BJ (cell line): ENCODE measurements at places on chromosomes 11 and 22.

DNA sequence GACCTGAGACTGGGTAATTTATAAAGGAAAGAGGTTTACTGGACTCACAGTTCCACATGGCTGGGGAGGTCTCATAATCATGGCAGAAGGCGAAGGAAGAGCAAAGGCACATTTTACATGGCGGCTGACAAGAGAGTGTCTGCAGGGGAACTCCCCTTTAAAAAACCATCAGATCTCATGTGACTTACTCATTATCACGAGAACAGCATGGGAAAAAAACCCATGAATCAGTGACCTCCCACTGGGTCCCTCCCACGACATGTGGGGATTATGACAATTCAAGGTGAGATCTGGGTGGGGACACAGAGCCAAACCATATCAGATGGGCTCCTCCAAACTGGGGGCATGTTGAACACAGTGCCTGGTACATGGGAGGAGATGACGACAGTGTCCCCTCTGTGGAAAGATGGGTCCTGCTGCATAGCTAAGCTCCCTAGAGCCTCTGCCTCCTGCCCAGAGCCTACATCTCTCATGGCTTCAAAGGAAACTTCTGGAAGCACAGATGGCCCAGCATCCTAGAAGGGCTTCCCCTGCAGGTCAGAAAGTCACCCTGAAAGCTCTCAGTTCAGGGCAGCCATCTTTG lies 46.1 kb downstream of the MYEOV start:
- DNase-seq: no peak

DNA sequence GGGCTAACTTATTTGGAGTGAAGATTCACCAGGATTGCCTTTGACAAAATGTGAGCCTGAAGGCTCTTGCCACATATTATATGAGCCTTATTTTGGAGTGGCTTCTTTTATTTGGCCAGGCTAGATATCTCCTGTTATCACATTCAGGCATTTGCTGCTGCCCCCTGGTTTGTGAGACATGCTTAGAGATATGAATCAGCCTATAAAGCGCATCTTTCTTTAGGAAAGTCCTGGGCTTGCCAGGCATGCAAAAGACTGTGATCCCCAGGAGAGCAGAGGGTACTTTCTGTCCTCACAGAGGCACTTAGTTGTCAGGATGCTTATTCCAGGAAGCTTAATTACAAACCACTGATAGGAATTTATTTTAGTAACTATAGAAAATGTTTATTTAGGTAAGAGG lies 333.3 kb downstream of the FAT3 start:
- DNase-seq: no peak

DNA sequence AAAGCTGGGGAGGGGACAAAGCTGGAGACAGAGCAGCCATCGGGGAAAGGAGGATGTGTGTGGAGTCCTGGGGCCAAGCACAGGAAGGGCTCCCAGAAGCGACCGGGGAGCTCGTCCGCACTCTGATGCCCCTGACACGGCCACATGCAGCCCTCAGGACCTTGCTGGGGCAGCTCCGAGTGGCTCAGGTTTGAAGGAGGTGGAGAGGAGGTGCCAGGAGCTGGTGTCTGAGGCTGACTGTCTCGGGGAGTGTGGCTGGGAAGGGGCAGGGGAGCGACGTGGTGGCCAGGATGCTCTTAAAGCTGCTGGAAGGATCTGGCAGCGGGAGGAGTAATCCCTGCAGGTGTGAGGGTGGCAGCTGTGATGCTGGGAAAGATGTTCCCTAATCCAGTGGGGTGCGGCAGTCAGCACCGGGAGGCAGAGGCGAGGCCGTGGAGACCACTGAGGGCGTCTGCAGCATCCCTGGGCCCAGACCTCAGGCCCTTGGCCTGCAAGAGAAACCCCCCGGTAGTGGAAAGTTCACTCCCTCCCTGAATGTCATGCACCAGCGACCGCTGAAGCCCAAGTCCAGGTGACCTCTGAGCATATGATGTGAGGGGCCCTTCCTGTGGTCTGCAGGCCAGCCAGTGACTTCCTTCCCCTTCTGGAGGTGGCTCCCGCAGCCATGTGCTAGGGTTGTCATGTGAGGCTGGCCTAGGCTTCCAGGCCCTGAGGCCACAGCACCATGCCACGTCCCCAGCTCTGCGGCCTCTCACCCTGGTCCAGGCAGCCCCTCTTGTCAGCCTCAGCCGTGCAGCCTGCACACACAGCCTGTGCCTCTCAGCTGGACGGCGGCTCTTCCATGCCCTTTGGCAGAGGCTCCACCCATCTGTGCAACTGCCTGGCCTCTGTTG lies 17.2 kb upstream of the CTSD start:
- DNase-seq: no peak

DNA sequence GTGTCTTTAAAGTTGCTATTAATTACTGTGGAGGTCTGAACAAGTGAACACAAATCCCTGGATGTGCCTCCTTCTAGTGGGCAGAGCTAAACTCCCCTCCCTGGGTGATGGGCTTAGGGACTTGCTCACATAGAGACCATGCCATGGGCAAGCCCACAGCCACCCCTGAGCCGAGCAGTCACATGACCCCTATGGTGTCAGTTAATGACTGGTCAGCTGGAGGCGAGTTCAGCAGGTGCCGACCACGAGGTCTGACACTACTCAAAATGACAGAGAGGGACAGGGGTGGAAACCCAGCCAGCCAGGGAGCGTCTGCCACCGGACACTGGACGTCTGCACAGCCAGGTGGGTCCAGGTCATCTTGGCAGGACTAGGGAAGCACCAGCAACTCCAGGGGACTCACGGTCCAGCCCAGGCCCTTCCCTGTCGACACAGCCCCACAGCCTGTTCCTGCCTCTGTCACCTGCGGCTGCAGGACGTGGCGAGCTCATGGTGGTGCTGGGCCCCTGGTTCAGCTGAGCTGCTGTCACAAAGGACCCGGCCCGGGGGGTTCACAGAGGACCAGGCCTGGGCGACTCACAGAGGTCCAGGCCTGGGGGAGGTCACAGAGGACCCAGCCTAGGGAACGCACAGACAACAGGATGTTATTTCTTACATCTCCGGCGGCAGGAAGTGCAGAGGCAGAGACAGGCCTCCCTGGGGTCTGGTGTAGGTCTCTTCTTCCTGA lies 135.0 kb downstream of the BRD1 start:
- DNase-seq: no peak

GRCh38 chr11:82631722-82632630 lies 101.7 kb downstream of the FAM181B start:
- DNase-seq: no peak

GRCh38 chr11:102729849-102730815 lies 5.4 kb upstream of the MMP8 start:
- DNase-seq: peak; percentile 16

DNA sequence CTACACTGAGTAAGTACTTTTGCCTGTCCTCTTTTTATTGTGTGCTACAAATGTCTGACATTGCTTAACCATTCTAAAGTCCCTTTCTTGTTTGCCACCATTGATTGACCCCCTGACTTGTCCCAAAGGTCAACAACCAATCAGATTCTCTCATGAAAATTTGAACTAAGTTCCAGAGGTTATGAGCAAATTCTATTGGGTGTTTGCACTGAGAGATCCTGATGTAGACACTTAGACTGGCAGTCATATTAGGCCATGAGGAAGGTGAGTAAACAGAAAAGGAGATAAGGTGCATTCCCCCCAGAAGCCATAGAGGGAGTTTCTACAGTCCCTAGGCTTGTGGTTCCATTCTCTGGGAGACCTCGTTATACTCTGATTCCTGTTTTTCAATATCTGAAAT lies 101.3 kb upstream of the E2F8 start:
- DNase-seq: no peak

GRCh38 chr22:39800790-39801520 lies 92.6 kb downstream of the ENTHD1 start:
- DNase-seq: no peak

- DNase-seq: no peak
Measured at GRCh38 chr11:12071574-12071973, 38.8 kb upstream of the MICAL2 start.

- DNase-seq: no peak
Measured at GRCh38 chr22:26406118-26406517, 22.9 kb upstream of the ASPHD2 start.

- DNase-seq: no peak
Measured at GRCh38 chr11:117302228-117302627, 11.1 kb downstream of the BACE1-AS start.

DNA sequence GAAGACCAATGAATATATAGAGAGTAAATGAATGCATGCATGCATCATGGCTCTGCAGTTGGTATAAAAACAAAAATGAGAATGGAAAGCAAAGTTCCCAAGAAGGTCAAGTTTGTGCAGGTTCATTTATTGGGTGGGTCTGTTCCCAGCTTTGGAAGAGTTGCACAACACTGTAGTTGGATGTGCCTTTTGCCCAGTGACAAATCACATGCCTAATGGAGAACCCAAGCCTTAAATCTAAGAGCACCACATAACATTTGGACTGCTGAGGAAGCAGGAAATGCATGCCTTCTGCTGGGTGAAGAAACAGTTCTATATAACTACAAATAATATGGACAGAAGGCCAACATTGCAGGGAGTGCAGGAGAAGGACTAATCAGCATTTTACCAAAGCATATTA lies 30.6 kb downstream of the PRCP start:
- no peak for DNase-seq

- no peak for DNase-seq
Measured at GRCh38 chr11:69083531-69084247, 35.0 kb downstream of the TPCN2 start.

GRCh38 chr11:95991101-95991500 lies 67.2 kb upstream of the MTMR2 start:
- no peak for DNase-seq

DNA sequence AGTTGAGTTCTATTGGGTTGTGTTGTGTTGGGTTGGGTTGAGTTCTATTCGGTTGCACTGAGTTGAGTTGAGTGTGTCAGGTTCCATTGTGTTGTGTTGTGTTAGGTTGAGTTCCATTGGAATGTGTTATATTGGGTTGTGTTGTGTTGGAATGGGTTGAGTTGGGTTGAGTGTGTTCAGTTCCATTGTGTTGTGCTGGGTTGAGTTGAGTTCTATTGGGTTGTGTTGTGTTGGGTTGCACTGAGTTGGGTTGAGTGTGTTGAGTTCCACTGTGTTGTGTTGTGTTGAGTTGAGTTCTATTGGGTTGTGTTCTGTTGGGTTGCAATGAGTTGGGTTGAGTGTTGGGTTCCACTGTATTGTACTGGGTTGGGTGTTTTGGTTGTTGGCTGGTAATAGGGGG lies 35.5 kb downstream of the ALX4 start:
- DNase-seq: no peak

DNA sequence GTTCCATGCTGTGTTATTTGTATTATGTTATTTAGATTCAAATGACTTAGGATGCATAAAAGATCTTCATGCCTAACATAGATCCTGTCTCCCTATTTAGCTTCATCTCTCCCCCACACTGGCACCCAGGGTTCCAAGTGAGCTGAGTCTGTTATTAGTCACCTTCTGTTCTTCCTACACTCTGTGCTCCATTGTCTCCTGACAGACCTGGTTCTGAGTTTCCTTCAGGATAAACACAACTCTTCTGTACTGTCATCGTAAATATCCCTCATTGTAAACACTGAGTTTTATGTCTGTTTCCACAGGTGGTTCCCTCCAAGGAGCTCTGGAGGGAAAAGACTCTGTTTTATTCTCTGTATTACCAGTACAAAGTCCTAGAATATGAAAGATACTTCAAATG lies 8.7 kb downstream of the MMP26 start:
- no peak for DNase-seq

DNA sequence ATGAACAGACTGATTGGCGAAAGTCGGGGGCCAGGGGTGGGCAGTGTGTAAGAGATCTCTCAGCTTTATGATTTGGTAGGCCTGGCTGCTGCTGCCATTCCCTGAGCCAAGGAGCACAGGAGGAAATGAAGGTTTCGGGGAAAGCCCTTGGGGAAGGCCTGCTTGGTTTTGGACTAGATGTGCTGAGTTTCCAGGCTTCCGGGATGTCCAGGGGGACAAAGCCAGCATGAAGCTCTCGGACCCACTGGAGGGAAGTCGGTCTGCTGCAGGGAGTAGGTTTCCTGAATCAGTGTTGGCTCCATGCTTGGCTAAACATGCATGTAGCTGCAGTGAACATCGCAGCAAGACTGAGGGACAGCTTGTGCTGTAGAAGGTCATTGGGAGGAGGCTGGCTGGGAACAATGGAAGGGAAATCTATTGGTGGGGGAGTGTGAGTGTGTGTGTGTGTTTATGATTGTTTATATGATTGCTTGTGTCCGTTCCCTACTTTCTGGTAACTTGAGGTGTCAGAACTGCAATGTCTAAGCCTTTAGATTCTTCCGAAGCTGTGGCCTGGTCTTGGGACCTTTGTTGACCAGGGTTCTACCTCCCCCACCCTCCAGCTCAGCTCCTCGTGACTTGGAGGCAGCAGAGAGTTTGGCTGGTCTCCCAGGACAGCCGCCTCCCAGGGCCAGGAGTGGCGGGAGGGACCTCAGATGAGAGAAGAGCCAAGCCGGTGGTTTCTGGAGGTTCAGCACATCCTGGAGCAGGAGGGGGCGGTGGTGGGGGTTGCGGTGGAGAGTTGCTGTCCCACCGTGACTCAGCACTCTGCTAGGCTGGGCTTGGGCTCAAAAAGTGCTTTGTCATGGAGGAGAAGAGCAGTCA lies 4.0 kb upstream of the FTH1 start:
- peak; percentile 97 for DNase-seq

GRCh38 chr11:125263268-125263790 lies 98.8 kb downstream of the PKNOX2 start:
- peak; percentile 100 for DNase-seq

GRCh38 chr11:15826826-15827225 lies 529.5 kb downstream of the SOX6 start:
- no peak for DNase-seq

DNA sequence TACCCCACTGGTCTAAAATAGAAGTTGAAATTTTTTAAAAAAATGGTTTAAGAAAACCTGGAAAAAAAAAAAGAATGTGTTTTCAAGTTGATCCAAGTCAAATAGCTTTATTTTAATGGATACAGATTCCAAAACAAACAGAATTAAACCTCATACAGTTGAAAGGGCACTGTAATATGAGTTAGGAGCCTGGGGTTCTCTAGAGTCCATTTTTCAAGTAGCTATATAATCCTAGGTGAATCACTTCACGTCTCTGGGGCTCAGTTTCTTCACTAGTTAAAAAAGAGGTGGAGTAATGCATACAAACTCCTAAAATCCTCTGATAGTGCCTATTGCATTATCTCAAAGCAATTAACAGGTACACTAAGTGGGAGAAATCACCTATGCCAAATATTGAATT lies 132.9 kb downstream of the BBOX1 start:
- DNase-seq: no peak

GRCh38 chr11:115897707-115898106 lies 393.5 kb upstream of the CADM1 start:
- DNase-seq: no peak

GRCh38 chr11:21769188-21769587 lies 423.7 kb upstream of the ANO5 start:
- no peak for DNase-seq
